ENCODE measurements at places on chromosomes 16 and 17.
A peak's percentile ranks its signal among the peaks of the same experiment; 100 is the strongest.

DNA sequence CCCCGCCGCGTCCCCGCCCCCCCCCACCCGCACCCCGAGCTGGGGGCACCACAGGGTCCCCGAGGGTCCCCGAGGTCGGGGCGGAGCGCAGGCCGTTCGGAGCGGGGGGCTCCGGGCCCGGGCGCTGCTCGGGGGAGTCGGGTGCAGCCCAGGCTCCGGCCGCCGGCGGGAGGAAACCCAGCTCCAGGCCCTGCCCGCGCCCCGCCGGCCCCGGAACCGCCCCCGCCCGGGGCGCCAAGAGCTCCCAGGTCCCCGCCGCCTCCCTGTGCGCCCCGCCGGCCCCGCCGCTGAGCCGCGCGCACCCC, 33.2 kb upstream of the RPH3AL start:
- no peaks in the 10 kb centered on the region for H3K36me3 ChIP-seq
- H3K4me1 ChIP-seq: peaks cover 34% of the 10 kb centered on the region
- no peak for DNase-seq
- no peak overlapping the region for H3K27ac ChIP-seq
- H3K4me3 ChIP-seq: no peak overlapping the region

GRCh38 chr16:81782236-81782635, 3.1 kb downstream of the PLCG2 start:
- DNase-seq: no peak
- H3K36me3 ChIP-seq: no peaks in the 10 kb centered on the region
- H3K4me3 ChIP-seq: no peak overlapping the region
- H3K4me1 ChIP-seq: peaks cover 22% of the 10 kb centered on the region
- H3K27me3 ChIP-seq: peaks cover 59% of the 10 kb centered on the region

GRCh38 chr16:3716831-3717234, 491 bp downstream of the TRAP1 start:
- peaks cover 18% of the 10 kb centered on the region for H3K4me1 ChIP-seq
- no peak for DNase-seq
- H3K4me3 ChIP-seq: peak overlapping the region; percentile 88
- peaks cover 2% of the 10 kb centered on the region for H3K36me3 ChIP-seq
- no peaks in the 10 kb centered on the region for H3K27me3 ChIP-seq

GRCh38 chr17:82973456-82974135, 105.8 kb upstream of the METRNL start:
- no peaks in the 10 kb centered on the region for H3K27me3 ChIP-seq
- H3K4me3 ChIP-seq: no peak overlapping the region
- H3K27ac ChIP-seq: no peak overlapping the region

DNA sequence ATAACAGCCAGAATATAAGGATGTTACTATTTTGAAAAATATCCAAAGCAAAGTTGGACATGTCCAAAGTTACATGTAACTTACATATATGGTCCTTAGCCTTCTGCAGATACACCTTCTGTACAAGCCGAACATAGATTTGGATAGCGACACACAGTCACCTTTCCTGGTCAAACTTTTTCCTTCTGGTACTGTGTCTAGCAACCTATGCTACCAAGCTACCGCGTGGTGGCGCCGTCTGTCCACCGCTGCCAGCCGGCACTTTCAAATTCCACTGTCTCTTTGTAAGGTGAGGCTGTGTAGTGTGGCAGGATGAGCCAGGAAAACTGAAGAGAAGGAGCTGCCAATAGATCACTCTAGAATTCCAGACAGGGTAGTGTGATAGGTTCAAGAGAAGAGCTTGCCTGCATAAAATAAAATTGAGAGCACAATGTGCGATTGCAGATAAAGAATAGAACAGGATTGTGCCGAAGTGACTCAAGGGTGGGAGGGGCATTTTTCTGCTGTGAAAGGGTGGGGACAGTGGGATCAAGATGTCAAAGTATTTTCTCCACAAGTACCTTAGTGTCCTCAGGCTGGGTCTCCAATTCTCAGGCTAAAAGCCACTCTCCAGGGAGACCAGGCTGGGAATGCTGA, 366.9 kb downstream of the SLC39A11 start:
- DNase-seq: peak; percentile 78
- H3K4me3 ChIP-seq: no peak overlapping the region
- no peaks in the 10 kb centered on the region for H3K36me3 ChIP-seq
- H3K27ac ChIP-seq: no peak overlapping the region
- peaks cover 20% of the 10 kb centered on the region for H3K4me1 ChIP-seq

DNA sequence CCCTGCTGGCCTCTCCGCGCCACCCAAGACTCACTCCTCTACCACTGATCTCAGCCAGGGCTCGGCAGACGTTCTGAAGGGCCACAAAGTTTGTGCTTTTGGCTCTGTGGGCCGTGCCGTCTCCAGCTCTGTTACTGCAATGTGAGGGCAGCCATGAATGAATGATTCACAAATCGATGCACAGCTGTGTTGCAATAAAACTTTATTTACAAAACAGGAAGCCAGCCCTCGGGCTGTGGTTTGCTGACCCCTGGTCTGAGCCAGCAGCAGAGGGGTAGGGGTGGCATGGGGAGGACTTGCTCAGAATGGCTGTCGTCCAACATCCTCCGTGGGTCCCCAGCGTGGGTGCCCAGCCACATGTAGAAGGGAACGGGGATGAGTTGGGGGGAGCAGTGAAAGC, 63.0 kb upstream of the PVALEF start:
- H3K36me3 ChIP-seq: no peaks in the 10 kb centered on the region
- no peak overlapping the region for H3K4me3 ChIP-seq
- H3K4me1 ChIP-seq: peaks cover 7% of the 10 kb centered on the region
- H3K27ac ChIP-seq: no peak overlapping the region
- H3K27me3 ChIP-seq: no peaks in the 10 kb centered on the region

- H3K4me1 ChIP-seq: peaks cover 15% of the 10 kb centered on the region
- H3K4me3 ChIP-seq: no peak overlapping the region
- no peak for DNase-seq
Observed at GRCh38 chr16:67914758-67915495, 16.7 kb downstream of the CTRL start.

- peaks cover 69% of the 10 kb centered on the region for H3K4me1 ChIP-seq
- DNase-seq: no peak
- peaks cover 28% of the 10 kb centered on the region for H3K27me3 ChIP-seq
- H3K36me3 ChIP-seq: no peaks in the 10 kb centered on the region
- peak overlapping the region; percentile 66 for H3K4me3 ChIP-seq
Observed at GRCh38 chr17:13597723-13598347, 3.9 kb downstream of the HS3ST3A1 start.

DNA sequence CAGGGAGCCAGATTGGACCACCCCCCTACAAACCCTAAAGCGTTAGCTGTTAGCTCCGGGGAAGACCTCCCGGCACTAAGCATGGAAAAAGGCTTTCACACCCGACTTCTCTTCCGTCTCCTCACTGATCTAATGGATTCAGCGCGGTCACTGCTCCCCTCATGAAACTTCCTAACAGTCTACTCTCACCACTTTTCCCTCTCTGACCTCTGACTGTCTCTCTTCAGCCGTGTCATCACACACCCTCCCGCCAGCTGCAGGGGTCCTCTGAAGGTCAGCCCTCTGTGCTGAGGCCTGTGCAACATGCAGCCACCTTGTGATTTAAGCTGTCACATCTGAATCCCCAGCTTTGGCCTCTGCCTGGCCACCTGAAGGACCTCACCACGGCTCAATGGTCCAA, 15.7 kb downstream of the LYRM1 start:
- H3K4me3 ChIP-seq: no peak overlapping the region
- no peaks in the 10 kb centered on the region for H3K27me3 ChIP-seq
- peaks cover 13% of the 10 kb centered on the region for H3K36me3 ChIP-seq
- no peak overlapping the region for H3K27ac ChIP-seq
- H3K4me1 ChIP-seq: peaks cover 6% of the 10 kb centered on the region

- H3K36me3 ChIP-seq: no peaks in the 10 kb centered on the region
- no peak overlapping the region for H3K4me3 ChIP-seq
- no peak for DNase-seq
- H3K27me3 ChIP-seq: no peaks in the 10 kb centered on the region
Observed at GRCh38 chr16:85096921-85097320, 15.4 kb downstream of the CIBAR2 start.

DNA sequence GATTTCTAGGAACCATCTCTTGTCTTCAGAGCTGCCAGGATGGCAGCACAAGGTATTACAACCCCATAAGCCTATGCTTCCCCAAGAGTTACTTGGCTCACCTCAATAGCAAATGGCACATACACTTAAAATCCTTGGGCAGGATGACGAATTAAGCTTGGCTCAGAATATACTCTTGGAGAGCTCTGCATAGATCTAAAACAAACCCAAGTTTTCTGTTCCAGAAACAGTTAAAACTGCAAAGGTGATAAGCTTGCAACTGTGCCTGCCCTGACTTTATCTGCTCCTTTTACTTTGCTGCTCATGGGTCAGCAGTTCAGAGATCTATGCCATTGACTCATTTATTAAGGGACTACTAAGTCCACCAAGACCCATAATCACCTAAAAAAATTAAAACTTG, 26.1 kb downstream of the XPO6 start:
- H3K27ac ChIP-seq: no peak overlapping the region
- peaks cover 36% of the 10 kb centered on the region for H3K4me1 ChIP-seq
- peaks cover 8% of the 10 kb centered on the region for H3K36me3 ChIP-seq
- DNase-seq: no peak
- no peaks in the 10 kb centered on the region for H3K27me3 ChIP-seq

GRCh38 chr16:84548971-84549844, 44.7 kb upstream of the MEAK7 start:
- H3K27ac ChIP-seq: peak overlapping the region; percentile 39
- no peak overlapping the region for H3K4me3 ChIP-seq
- no peak for DNase-seq
- no peaks in the 10 kb centered on the region for H3K36me3 ChIP-seq

GRCh38 chr16:86458149-86458777, 52.1 kb upstream of the FOXF1 start:
- peaks cover 75% of the 10 kb centered on the region for H3K27me3 ChIP-seq
- H3K27ac ChIP-seq: no peak overlapping the region
- no peaks in the 10 kb centered on the region for H3K36me3 ChIP-seq

- H3K36me3 ChIP-seq: no peaks in the 10 kb centered on the region
- no peak within 1 kb of the TSS for H3K27ac ChIP-seq
- peak within 1 kb of the TSS; percentile 37 for H3K4me3 ChIP-seq
- peaks cover 19% of the 10 kb centered on the region for H3K4me1 ChIP-seq
Observed at GRCh38 chr17:7022781-7023571, at the start of gene BCL6B. Gene BCL6B, plus strand, starts transcription at chr17:7023050. Its CDS starts 622 bp downstream, at chr17:7023672.

GRCh38 chr17:72441909-72442308, 321.1 kb downstream of the SOX9 start:
- no peaks in the 10 kb centered on the region for H3K27me3 ChIP-seq
- H3K27ac ChIP-seq: no peak overlapping the region
- DNase-seq: no peak

DNA sequence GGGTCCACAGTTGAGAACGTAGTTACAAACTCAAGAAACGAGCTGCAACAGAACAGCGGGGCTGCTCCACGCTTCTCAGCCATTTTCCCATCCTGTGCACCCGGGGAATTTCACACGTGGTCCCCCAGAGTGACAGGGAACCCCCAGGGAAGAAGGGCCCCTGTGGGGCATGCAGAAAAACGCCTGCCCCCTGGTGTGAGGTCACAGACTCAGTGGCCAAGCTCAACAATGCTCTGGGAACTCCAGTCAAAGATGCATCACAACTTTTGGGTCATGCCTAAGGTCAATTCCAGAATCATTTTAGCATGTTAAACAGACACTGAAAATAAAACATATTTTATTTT, 115.4 kb downstream of the ZNF778 start:
- H3K36me3 ChIP-seq: no peaks in the 10 kb centered on the region
- H3K27me3 ChIP-seq: no peaks in the 10 kb centered on the region
- no peak overlapping the region for H3K4me3 ChIP-seq

- H3K36me3 ChIP-seq: peaks cover 25% of the 10 kb centered on the region
- H3K4me3 ChIP-seq: no peak overlapping the region
- peaks cover 64% of the 10 kb centered on the region for H3K4me1 ChIP-seq
- H3K27ac ChIP-seq: peak overlapping the region; percentile 28
Observed at GRCh38 chr17:40352779-40353394, 11.7 kb downstream of the GJD3 start.

- no peaks in the 10 kb centered on the region for H3K36me3 ChIP-seq
- DNase-seq: no peak
- no peak overlapping the region for H3K27ac ChIP-seq
- peaks cover 40% of the 10 kb centered on the region for H3K27me3 ChIP-seq
Observed at GRCh38 chr16:86031141-86031678, 132.2 kb downstream of the IRF8 start.

DNA sequence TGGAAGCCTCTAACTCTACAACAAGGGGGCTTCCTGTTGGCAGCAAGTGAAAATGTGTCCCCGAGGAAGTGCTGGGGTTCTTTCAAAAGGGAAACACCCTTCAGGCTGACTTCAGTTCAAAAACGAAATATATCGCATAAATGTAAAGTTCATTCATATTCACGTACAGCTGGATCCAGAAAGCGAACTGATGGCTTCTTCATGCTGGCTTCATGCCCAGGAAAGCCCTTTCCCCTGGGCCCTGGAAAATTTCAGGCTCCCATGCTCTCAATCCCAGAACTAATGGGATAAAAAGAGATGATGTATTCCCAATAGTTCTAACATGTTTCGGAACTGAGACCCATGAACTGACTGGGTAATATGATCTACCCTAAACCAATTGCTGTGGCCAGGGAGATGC, 104.7 kb upstream of the CDH13 start:
- H3K36me3 ChIP-seq: no peaks in the 10 kb centered on the region
- peaks cover 7% of the 10 kb centered on the region for H3K27me3 ChIP-seq
- DNase-seq: no peak
- no peaks in the 10 kb centered on the region for H3K4me1 ChIP-seq
- H3K4me3 ChIP-seq: no peak overlapping the region

DNA sequence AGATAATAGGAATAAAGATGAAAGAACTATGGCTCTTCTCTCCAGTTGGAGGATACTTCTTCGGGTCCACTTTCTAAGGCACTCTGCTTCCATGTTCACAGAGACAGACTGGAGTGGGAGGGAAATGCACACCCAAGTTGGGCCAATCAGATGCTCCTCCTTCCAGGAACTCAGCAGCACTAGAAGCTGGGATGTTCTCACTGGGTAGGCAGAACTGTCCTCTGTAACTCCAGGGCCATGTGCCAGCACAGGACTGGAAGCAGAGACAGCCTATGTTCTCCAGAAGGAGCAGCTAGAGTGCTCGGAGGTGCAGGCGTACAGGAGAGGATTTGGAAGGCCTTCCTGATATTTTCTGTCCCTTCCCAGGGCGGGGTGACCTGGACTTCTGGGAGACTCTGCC, 49.9 kb upstream of the SREBF1 start:
- peaks cover 11% of the 10 kb centered on the region for H3K4me1 ChIP-seq
- DNase-seq: no peak

DNA sequence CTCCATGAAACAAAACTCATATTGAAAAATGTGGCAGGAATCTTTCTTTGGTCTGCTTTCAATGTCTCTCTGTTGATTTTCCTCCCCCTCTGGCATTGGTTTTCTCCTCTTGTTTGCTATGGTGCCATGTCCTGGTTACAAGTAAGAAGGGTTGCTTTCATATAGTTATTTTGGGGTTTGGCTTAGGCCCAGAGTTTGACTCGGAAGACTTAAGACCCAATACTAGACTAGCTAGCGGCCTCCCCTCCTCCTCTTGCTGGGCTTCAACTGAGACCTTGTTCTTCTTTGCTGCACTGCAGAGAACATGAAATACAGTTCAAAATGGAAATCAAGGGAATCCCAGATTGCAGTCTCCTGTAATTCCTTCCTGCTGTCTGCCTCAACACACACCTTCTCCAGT, 30.0 kb upstream of the CLEC18A start:
- H3K4me3 ChIP-seq: no peak overlapping the region
- H3K36me3 ChIP-seq: peaks cover 5% of the 10 kb centered on the region
- H3K27me3 ChIP-seq: no peaks in the 10 kb centered on the region
- H3K4me1 ChIP-seq: peaks cover 42% of the 10 kb centered on the region
- DNase-seq: no peak

- peaks cover 33% of the 10 kb centered on the region for H3K4me1 ChIP-seq
- no peak for DNase-seq
- no peak overlapping the region for H3K4me3 ChIP-seq
- peaks cover 4% of the 10 kb centered on the region for H3K27me3 ChIP-seq
- peak overlapping the region; percentile 55 for H3K27ac ChIP-seq
Observed at GRCh38 chr17:65231662-65232335, 94.6 kb downstream of the RGS9 start.

- DNase-seq: no peak
- no peaks in the 10 kb centered on the region for H3K4me1 ChIP-seq
- H3K27me3 ChIP-seq: no peaks in the 10 kb centered on the region
Observed at GRCh38 chr16:17548825-17549224, 78.1 kb upstream of the XYLT1 start.
